ENCODE measurements at places on chromosomes 2 and 18.

- no peak for DNase-seq
Measured at GRCh38 chr2:23346781-23347180, 38.2 kb upstream of the KLHL29 start.

GRCh38 chr2:219289537-219290361 is 10.6 kb downstream of the DNAJB2 start:
- no peak for DNase-seq

DNA sequence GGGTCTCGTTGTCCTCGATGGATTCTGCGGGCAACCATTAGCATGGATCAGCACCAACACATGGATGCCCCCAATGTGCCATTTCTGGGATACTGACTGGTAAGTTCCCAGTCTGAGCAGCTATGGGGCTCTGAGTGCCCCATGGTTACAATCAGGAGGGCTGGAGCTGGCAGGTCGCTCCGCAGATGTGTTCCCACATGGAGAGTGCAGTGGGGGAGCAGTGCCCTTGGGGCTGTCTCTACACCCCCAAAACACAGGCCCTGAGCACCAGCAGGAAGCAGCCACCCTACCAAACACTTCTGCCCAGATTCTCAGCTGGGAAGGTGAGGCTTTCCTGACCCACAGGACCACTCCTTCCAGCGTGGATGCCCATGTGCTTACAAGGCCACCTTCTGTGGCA is 8.0 kb downstream of the NGEF start:
- DNase-seq: no peak

GRCh38 chr2:73701968-73702665 is 35.0 kb downstream of the TPRKB start:
- no peak for DNase-seq

DNA sequence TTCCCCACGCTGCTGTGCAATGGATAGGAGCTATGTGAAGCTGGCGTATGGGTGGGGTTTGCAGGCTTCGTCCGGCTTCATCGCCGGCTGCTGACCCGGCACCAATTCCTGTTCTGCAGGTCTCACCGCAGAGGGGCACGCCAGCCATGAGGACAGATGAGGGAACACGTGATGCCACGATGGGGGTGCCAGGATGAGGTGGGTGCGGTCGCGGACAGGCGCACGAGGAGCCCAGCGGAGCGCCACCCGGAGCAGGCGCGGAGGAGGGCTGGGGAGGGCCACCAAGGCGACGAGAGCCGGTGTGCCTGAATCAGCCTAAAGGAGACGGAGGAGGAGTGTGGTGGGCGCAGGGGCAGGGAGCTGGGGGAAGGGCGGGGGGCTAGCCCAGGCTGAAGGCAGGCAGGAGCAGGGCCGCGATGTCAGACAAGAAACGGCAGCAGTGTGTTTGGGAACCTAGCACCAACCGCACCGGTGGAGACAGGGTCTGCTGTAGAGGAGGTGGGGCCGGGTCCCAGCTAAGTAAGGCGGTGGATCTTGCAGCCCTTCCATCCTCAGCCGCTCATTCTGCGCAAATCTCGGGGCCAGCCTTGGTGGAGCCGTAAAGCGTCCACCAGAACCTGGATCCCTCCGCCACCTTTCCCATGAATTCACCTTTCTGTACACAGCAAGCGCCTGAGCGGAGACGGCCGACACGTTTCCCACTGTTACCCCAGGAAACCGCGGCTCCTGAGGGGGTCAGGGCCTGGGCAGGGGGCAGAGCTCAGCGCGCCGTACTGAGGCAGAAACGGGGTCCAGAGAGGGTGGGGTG is 17.0 kb upstream of the CD8A start:
- no peak for DNase-seq

GRCh38 chr18:1779587-1779986 is 791.7 kb downstream of the METTL4 start:
- no peak for DNase-seq

GRCh38 chr2:164302786-164303185 is 318.5 kb downstream of the GRB14 start:
- no peak for DNase-seq

GRCh38 chr2:127653421-127654083 is 7.6 kb downstream of the GPR17 start:
- no peak for DNase-seq

GRCh38 chr18:59907172-59907571 is 7.4 kb downstream of the PMAIP1 start:
- DNase-seq: no peak

- no peak for DNase-seq
Measured at GRCh38 chr2:236852977-236853374, 232.7 kb upstream of the COPS8 start.

- DNase-seq: no peak
Measured at GRCh38 chr2:127079358-127079920, 27.5 kb downstream of the BIN1 start.

- no peak for DNase-seq
Measured at GRCh38 chr2:42693013-42693615, 70.8 kb downstream of the OXER1 start.

- DNase-seq: no peak
Measured at GRCh38 chr2:145652036-145652435, 1132.1 kb upstream of the ZEB2 start.

GRCh38 chr2:166337932-166338331 is 37.8 kb downstream of the SCN9A start:
- DNase-seq: no peak

- no peak for DNase-seq
Measured at GRCh38 chr2:239811806-239812560, 213.2 kb downstream of the NDUFA10 start.

DNA sequence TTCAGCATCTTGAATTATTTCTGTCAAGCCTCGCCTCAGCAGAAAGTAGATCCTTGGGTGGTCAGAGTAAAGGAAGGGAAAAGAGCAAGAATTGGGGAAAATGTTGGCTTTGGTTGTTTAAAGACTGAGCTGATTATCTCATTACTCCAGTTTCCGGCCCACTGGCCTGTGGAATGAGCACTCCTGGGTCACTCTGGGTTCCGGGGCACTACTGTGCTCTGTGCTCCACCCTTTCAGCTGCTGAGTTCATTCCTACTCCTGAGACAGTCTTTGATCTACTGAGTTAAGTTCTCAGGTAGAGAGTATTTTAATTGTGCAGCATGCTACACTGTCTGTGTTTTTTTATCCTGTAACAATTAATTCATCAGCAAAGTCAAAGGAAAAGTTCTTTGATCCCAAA is 427.7 kb downstream of the CDH2 start:
- no peak for DNase-seq

DNA sequence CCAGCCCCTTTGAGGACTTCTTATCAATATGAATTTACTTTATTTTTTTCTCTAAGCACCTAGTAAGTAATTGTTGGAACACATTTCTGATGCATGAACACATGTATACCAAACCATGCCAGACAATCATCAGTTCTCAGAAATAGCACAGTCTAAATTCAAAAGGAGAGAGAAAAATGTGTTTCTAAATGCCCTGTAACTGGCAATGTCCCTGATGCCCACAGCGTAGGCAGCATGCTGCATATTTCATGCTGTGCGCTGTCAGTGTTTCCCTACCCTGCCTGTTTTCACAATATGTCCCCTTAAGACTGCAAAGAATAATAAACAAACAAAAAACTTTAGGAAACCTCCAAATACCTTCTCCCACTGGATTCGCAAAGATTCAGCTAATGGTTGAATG is 881.0 kb upstream of the CHAC2 start:
- DNase-seq: no peak

- no peak for DNase-seq
Measured at GRCh38 chr2:1708476-1709334, 35.6 kb downstream of the PXDN start.

DNA sequence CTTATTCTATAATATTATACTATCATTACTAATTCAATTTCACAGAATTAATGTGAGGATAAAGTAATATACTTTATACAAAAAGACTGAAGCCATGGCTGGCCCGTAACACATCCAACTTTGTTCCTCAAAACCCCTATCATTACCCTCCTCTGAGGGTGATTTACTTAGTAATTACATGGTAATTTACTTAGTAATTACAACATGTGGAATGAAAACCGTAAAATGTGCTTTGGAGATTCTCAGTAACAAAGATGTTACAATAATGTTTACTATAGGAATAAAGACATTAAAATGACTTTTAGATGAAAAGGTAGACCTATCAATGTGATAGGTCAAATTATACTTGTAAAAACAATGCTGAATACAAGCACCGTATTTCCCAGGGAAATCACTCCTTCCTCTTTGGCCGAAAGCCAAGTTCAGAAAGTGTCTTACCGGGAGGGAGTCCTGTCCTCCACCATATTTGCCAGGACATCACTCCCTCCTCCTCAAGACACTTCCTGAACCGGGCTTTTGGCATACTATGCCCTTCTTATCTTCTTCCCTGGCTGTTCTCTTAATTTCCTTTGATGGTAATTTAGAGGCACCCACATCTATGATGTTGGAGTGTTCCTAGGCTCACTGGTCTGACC is 1047.8 kb downstream of the SOCS6 start:
- DNase-seq: no peak

DNA sequence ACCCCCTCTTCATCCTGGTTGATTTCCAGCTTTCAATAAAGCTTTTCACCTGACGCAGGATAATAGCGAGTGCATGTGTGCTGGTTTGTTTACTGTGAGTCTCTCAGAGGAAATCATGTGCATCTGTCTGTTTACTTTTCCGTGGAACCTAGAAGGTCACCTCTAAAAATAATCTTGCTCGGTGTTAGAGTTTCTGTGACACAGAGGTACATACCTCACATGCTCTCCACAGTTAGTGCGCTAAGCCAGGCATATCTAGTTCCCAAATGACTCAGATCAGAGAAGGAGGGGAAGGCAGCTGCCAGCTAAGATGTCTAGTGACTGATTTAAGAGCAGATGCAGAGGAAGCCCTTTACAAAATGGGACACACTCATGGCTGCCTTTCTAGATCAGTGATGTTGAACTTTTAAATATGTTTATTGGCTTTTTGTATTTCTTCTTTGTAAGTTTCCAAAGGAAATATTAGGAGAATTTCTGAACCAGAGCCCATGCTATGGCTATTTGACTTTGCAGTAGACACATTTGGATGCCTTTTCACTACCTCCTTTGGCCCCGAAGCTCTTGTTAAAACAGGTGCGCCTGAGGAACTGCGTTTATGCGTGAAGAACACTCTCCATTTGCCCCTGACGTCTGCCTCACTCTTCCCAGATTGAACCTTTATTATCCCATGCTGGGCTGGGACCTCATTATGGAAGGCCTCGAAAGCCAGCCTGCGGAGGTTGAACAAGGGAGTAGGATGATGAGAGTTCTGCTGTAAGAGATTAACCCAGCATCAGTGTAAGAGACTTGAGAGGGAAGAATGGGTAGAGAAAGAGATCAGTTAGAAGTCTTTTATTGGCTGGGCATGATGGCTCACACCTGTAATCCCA is 145.6 kb downstream of the FAM161A start:
- DNase-seq: no peak

DNA sequence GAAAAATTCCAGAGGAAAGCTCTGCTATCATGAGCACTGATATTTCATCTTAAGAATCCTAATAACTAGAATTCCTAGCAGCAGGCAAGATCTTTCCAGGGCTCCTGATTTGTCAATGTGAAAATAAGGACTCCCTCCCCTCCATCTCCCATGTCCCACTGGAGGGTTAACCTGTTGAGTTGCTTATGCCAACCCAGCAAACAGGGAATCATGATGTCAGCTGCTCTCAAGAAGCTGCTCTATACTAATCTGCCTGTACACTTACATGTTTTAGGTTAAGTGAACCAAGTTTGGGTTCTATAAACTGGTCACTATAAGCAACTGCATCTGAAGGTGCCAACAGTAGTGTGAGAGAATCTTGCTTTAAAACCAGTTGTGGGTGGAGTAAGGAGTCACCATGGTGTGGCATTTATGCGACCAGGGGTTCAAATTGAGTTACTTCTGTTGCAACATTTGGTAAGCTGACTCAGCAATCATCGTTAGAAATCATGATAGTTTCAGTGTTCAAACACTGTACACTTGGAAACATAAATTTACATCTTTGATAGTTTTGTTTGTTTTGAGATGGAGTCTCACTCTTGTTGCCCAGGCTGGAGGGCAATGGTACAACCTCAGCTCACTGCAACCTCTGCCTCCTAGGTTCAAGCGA is 53.4 kb downstream of the STK25 start:
- no peak for DNase-seq

DNA sequence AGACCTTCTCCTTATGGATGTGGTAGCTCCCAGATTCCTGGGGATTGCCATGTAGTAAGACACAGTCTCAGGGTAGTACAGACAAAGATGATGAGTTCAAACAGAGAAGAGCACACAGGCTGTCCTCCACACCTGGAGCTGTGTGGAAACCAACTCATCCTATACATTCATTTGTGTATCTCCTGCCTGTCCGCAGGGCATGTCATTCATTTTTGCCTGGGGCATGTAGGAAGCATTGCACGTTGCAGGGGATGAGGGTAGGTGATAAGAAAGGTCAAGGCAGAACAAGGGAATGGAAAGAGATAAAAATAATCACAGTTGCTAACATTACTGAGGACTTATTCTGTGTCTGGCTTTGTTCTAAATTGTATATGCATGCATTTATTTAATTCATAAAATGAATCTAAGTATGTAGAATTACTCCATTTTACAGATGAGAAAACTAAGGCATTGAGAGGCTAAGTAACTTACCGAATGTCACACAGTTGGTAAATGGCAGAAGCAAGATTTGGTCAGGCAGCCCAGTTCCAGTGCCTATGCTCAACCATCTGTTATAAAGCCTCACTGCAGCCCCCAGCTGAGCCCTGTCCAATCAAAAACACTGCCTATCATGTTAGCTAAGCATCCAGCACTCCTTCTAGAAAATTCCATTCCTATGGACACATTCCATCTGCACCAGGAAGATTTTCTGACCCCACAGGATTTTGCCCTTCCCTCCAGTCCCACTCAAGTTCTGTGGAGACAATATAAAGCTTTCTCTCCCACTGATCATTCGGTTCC is 81.0 kb downstream of the SUMO1 start:
- no peak for DNase-seq

DNA sequence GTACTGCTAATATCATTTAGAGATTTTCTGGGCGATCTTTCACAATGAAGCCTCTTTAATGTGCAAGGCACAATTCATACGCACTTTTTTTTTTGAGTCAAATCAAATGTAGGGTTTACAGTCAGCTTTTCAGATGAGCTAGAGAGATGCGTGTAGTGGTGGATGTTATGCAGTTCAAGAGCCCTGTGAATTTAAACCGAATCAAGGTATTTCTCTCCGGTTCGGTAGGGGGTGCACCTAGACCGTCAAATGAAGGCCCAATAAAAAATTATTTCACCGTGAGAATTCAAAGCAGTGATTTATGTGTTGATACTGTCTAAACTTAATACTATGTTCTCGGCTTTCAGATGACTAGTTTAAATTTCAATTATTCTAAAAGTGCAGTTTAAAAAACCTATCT is 1.1 kb downstream of the PTH2R start:
- DNase-seq: no peak

DNA sequence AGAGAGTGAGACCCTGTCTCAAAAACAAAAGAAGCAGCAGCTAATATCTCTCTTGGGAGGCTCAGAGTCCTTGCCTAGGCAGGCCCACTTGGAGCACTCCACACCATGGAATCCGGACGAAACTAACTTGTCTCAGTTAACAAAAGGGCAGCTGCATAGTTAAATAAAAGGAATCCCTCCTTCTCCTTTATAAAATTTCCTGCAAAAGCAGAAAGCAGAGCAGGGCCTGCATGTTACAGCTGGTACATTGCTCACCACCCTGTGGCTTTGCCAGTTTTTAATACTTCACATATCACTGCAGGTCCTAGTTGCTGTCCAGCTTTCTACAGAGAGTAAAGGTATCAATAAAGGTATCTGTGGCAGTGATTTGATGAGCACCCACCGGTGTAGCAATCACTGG is 93.6 kb downstream of the ASAP2 start:
- no peak for DNase-seq
